ENCODE measurements at places on chromosomes 16 and 17. TPM values are rescaled to one million over a fixed set of nuclear protein-coding genes. Genes with fewer than 3 reads are reported as not detected.

Gene PLXDC1
- 9.4 TPM for total RNA-seq

Gene FBXO47
- not detected for total RNA-seq

Gene GNGT2
- total RNA-seq: 0.31 TPM

Gene RAB40B
- 17.0 TPM for total RNA-seq

Gene CSH1
- not detected for total RNA-seq

Gene IGSF6
- 3.1 TPM for total RNA-seq

Gene SDR42E2
- total RNA-seq: not detected

Gene SLFN11
- total RNA-seq: 3.3 TPM

Gene CCL17
- not detected for total RNA-seq

Gene TVP23A
- 15.1 TPM for total RNA-seq

Gene MT1A
- total RNA-seq: not detected

Gene RNPS1
- 66.8 TPM for total RNA-seq

Gene AANAT
- not detected for total RNA-seq

Gene CDK5R1
- total RNA-seq: 255 TPM

Gene BICDL2
- total RNA-seq: not detected

Gene PRKCB
- 59.0 TPM for total RNA-seq

Gene TMEM238L
- not detected for total RNA-seq

Gene MT3
- total RNA-seq: 8.6 TPM

Gene ZMYND15
- 0.31 TPM for total RNA-seq

Gene MBTPS1
- 78.1 TPM for total RNA-seq

Gene KRT9
- total RNA-seq: not detected

Gene CA7
- not detected for total RNA-seq

Gene KRTAP4-9
- total RNA-seq: not detected

Gene GP1BA
- not detected for total RNA-seq

Gene KCTD11
- 3.9 TPM for total RNA-seq

Gene CCL16
- not detected for total RNA-seq

Gene PABPN1L
- total RNA-seq: not detected

Gene C16orf92
- total RNA-seq: not detected

Gene ARL5C
- total RNA-seq: not detected

Gene CHST4
- not detected for total RNA-seq

Gene ITGAD
- total RNA-seq: not detected

Measured in occipital lobe (tissue), 3 donors.